ENCODE measurements at places on chromosomes 11 and 22.

GRCh38 chr11:8773916-8774539 lies 91.4 kb downstream of the RPL27A start:
- no peak for DNase-seq

- DNase-seq, result no peak
Observed at GRCh38 chr11:94059065-94059464, 37.9 kb downstream of the HEPHL1 start.

GRCh38 chr11:70433038-70433437 lies 34.7 kb downstream of the CTTN start:
- no peak for DNase-seq

DNA sequence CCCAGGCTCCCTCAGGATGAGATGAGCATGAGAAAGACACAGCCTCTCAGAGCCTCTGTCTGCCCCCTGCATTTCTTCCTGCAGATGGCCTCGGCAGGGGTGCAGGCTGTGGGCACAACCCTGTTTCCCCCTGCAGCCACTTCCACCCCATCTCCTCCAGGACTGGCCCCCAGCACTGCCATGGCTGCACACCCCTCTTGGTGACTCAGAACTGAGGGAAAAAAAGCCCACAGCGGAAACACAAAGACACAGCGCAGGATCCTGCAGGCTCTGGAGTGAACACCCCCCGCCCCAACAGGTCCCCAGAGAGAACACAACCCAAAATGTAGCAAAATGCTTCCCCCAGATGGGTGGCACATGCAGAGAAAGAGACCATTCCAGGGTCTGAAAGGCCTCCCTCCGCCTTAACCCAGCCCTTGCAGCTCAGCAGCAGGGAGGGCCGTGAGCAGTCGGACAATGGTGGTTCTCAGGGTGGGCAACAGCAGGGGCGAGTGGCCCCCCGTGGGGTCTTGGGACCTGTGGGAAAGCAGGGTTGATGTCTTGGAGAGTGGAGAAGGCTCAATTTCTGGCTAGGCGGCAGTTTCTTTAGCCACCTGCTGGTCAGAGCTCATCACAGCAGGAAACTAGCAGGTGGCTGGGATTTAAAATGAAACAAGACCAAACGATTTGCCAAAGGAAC lies 8.0 kb downstream of the TUBGCP6 start:
- DNase-seq, result no peak

DNA sequence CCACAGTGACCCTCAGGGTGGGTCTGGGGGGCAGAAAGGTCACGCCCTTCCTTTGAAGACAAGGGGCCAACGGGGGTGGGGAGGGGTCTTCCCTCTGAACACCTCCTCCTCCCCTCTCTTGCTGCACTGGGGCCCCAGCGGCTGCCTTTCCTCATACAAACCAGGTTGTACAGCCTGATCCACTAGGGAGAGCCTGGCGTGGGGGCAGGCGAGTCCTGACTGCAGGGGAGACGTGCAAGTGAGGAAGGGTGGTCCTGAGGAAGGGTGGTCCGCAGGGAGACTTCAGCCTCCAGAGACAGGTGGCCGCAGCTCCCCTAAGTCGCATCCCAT lies 43.6 kb upstream of the LINC01488 start:
- DNase-seq, result no peak

DNA sequence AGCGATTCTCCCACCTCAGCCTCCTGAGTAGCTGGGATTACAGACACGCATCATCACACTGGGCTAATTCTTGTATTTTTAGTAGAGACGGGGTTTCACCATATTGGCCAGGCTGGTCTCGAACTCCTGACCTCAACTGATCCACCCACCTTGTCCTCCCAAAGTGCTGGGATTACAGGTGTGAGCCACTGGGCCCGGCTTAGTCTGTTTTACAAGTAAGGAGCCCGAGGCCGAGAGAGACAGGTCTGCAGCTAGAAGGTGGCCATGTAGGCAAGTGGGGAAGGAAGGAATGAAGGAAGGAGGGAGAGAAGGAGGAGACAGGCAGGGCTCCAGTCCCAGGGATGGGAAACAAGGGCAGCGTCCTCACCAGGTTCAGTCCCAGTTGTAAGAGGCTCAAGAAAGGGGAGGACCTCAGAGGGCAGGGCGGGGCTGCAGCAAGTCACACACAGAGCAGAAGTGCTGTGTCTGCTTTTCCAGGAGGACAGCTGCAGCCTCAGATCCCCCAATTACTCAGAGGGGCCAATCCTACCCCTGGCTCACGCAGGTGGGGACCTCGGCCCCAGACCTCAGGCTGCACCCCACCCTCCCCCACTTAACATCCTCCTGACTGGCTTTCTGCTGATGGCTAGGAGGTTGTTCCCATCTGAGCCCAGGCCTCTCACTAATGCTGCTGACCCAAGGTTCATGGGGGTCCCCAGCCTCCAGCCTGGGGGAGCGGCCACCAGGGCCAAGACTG lies 53.8 kb upstream of the PRR5 start:
- DNase-seq, result no peak

GRCh38 chr11:57357856-57358255 lies 19.7 kb downstream of the P2RX3 start:
- no peak for DNase-seq

GRCh38 chr22:36776722-36777121 lies 803 bp upstream of the IFT27 start:
- DNase-seq, result no peak

DNA sequence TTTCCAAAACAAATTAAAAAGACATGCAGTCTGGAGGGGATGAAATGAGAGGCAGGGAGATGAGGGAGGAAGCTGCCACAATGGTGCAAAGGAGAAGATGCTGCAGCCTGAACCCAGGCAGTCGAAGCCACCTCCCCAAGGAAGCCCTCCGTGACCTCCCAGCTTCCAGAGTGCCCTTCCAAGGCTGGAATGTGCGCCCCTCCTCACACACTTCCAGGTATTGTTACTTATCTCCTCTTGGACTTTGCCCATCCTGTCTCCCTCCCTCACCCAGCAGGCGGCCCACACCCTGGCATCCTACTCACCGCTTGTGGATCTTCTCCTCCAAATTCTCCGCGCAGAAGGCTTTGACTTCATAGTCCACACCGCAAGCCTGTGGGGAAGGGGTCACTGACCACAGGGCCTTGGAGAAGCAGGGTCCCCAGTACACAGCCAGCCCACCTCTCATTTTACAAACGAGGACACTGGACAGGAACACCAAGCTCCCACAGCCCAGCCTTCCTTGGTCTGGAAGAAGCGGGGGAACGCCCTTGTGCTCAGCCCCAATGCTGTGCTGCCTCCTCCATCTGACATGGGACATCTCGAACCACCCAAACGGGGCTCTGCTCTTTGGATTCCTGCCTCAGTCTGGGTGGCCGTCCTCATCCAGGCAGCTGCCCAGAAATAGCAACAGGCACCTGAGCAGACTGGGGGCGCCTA lies 40.3 kb downstream of the TPBGL start:
- no peak for DNase-seq
